Activated B cell treated with CpG ODN at 0.5 μM for 24 hours (primary cell): ENCODE measurements at places on chromosomes 2 and 18.

- H3K4me1 ChIP-seq = no peaks in the 10 kb centered on the region
- H3K27me3 ChIP-seq = peaks cover 10% of the 10 kb centered on the region
These were observed 110.6 kb upstream of the ACVR1 start for GRCh38 chr2:157986761-157987160.

GRCh38 chr2:236307641-236308040 is 43.4 kb upstream of the ASB18 start:
- H3K36me3 ChIP-seq = no peaks in the 10 kb centered on the region
- H3K4me1 ChIP-seq = no peaks in the 10 kb centered on the region
- peaks cover 14% of the 10 kb centered on the region for H3K27me3 ChIP-seq
- no peak overlapping the region for H3K27ac ChIP-seq

- H3K4me3 ChIP-seq = no peak overlapping the region
- DNase-seq = no peak
- peaks cover 26% of the 10 kb centered on the region for H3K4me1 ChIP-seq
- H3K36me3 ChIP-seq = no peaks in the 10 kb centered on the region
These were observed 89.6 kb upstream of the PKDCC start for GRCh38 chr2:41958251-41958650.

DNA sequence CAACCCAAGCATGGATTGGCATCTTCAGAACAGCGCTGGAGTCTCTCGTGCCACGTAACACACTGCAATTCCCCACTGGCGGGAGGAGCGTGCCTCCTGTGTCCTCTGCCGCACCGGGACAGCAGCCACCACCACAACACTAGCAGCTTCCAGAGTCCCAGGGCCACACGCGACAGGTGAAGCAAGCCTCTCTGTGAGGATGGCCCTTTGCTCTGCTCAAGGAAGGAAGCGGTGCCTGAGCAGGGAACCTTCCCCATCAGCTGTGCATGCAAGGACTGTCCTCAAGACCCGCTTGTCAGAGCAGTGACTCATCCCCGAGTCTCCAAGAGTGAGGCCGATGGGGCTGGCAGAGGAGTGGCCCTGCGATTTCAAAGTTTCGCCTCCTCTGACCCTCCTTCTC is 44.0 kb downstream of the TTC32 start:
- peaks cover 17% of the 10 kb centered on the region for H3K27me3 ChIP-seq
- DNase-seq = no peak
- no peak overlapping the region for H3K4me3 ChIP-seq

DNA sequence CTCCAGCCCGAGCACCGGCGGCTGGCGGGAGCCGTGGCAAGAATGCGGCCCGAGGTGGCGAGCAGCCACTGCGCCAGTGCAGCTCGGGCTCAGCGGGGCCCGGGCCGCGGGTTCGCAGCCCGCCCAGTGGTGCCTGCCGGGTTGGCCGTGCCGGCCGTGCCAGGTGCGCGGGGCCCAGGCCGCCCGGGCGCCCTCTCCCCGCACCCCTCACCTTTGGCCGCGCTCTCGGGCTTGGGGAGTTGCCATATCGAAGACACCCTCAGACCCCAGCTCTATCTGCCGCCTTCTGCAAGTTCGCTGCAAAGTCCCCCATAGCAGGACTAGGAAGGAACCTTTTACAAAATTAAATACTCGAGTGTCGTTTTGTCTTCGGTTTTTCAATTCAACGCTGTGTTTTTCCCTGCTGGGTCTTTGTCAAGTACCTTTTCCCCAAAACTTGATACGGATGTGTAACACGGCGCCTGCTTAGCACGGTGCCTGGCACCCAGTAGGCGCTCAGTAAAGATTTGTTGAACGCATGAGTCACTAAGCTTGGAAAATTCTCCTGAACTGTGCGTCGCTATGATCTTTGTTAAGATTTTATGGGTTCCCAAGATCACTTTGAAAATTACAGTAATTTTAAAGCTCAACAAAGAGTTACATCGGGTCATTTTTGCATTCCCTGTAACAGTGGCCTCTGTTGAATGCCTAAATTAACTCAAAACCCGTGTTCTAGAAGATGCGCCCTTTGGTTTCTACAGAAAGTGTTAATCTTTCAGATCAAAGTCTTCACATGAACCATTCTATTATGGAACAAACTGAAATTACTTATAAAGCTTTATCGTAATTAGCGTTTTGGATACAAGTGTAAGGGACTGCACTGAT is 750 bp downstream of the STRADB start:
- DNase-seq = no peak
- H3K27me3 ChIP-seq = no peaks in the 10 kb centered on the region
- peaks cover 45% of the 10 kb centered on the region for H3K4me1 ChIP-seq

DNA sequence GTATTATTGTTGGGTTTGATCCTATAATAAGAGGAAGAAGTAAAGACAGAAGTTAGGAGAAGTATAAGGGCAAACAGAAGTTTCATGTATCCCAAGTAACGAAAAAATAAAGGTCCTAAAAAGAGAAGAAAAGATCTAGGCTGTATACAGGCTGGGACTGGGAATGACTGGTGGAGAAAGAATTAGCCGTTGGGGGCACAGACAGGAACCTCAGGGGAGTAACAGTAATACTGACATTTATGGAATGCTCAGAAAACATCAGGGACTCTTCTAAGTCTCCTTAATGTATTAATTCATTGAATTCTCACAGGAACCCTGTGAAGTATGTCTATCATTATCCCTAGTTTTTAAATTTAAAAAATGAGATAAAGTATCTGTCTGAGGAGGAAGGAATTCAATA is 67.6 kb downstream of the PTPN2 start:
- H3K4me3 ChIP-seq = no peak overlapping the region
- H3K27me3 ChIP-seq = no peaks in the 10 kb centered on the region
- no peak for DNase-seq
- no peaks in the 10 kb centered on the region for H3K4me1 ChIP-seq
- H3K27ac ChIP-seq = no peak overlapping the region

DNA sequence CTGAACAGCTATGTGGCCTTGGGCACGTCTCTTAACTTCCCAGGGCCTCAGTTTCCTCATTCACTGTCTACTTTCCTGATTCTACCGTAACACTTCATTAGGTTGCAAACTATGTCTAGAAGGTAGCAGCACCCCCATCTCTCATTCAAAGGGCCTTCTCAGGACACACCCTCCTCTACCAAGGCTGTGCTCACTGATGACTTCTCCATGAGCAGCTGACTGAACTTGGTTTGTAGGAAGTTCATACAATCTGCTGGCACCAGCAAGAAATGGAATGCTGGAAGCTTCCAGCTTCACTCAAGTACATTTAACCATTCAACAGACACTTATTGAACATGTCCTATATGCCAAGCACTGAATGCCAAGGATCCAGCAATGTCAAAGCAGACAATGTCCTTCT is 250.8 kb upstream of the CTAGE1 start:
- no peaks in the 10 kb centered on the region for H3K4me1 ChIP-seq
- no peak overlapping the region for H3K27ac ChIP-seq
- no peaks in the 10 kb centered on the region for H3K36me3 ChIP-seq
- no peaks in the 10 kb centered on the region for H3K27me3 ChIP-seq

- no peak overlapping the region for H3K4me3 ChIP-seq
- H3K4me1 ChIP-seq = no peaks in the 10 kb centered on the region
- H3K27ac ChIP-seq = no peak overlapping the region
- H3K36me3 ChIP-seq = no peaks in the 10 kb centered on the region
- DNase-seq = no peak
- peaks cover 12% of the 10 kb centered on the region for H3K27me3 ChIP-seq
These were observed 61.1 kb upstream of the IGFBP5 start for GRCh38 chr2:216756435-216756834.

DNA sequence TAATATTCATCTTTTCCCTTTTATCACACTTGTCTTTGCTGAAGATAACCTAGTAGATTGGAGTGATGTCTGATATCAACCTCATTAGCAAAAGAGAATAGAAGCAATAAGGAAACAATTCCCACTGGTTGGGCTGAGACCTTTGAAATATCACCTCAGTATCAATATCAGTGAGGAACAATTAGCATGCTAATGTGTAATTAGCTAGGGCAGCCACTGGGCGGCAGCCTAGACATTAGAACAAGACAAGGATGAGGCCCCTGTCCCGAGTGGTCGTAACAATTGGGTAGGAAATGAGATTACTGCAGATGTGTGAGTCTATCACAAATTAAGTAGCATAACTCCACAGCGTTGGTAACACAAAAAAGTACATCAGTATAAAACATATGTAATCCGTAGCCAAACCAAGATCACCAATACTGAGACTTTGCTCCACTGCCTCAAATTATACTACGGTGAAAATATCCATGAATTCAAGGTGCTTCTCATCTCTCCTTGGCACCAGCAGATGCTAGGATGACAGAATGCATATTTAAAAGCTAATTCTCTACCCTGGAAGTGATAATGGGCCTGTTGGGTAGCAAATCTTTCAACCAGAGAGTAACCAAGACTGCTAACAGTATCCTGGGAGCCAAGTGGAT is 99.1 kb downstream of the ALPK2 start:
- peaks cover 44% of the 10 kb centered on the region for H3K4me1 ChIP-seq
- H3K27ac ChIP-seq = no peak overlapping the region
- H3K27me3 ChIP-seq = no peaks in the 10 kb centered on the region
- peak; percentile 54 for DNase-seq

DNA sequence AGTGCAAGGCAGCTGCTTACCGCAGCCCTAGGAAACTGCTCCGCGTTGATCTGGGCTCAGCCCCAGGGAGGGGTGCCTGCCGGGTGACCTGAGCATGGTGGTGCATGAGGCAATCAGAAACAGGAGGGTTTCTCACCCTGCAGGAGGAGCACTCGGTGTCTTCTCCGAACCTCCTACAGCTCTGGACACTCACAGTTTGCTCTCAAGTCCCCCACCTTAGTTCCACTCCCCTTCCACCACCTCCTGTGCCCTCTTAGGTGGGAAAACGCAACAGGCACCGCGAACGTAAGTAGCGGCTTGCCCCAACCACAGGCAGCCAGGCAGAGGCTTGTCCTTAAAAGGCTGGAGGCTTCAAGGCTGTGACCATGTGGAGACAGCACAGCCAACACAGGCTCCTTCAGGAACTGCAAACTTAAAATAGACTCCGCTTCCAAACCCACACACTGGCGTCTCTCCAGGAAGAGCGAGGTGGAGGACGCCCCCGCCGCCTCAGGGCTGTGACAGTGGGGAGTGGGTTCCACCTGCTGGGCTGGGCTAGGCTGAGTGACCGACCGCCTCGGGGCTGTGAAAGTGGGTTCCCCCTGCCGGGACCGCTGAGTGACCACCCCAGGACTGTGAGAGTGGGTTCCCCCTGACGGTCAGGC is 71.6 kb downstream of the NDUFA10 start:
- no peaks in the 10 kb centered on the region for H3K27me3 ChIP-seq
- no peak overlapping the region for H3K27ac ChIP-seq
- no peak for DNase-seq
- H3K36me3 ChIP-seq = peaks cover 29% of the 10 kb centered on the region
- no peak overlapping the region for H3K4me3 ChIP-seq

DNA sequence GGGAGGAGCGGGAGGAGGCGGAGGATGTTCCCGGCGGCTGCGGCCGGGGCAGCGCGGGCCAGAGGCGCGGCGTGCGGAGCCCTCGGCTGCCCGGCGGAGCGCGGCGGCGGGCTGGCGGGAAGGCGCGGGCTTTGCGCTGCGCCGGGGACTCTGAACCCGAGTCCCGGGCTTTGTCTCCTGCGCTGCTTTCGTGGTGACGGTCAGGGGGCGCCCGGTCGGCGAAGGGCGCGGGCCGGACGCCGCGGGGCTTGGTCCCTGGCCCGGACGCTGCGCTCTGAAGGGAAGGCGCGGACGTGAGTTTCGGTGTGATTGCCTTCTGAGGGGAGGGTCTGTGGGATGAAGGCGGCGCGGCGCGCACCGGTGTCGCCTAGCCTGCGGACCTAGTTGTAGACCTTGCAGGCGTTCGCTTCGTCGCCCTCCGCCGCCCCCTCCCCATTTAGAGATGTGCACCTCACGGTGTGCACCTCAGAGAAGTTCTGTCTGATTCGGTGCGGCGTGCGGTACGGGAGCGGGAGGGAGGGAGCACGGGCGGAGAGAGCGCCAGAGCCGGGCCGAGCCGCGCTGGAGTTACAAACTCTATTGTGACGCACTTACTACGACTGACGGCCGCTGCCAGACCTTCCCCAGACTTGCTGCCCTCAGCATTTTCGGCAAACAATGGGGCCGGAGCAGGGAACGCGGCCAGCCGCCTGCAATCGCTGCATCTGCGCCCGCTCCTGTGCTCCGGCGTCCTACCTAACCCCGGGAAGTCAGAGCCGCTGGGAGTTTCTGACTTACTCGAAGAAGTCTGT is 2.1 kb downstream of the BCL2L11 start:
- DNase-seq = peak; percentile 50
- H3K4me3 ChIP-seq = peak overlapping the region; percentile 89
- peaks cover 63% of the 10 kb centered on the region for H3K36me3 ChIP-seq
- H3K27ac ChIP-seq = peak overlapping the region; percentile 61
- H3K4me1 ChIP-seq = peaks cover 50% of the 10 kb centered on the region
- peaks cover 3% of the 10 kb centered on the region for H3K27me3 ChIP-seq

- H3K4me1 ChIP-seq = no peaks in the 10 kb centered on the region
- no peaks in the 10 kb centered on the region for H3K36me3 ChIP-seq
- no peak overlapping the region for H3K4me3 ChIP-seq
- no peak for DNase-seq
These were observed 25.6 kb upstream of the CCDC102B start for GRCh38 chr18:68772268-68772667.

- no peaks in the 10 kb centered on the region for H3K36me3 ChIP-seq
- no peak for DNase-seq
- H3K27me3 ChIP-seq = no peaks in the 10 kb centered on the region
- H3K4me1 ChIP-seq = no peaks in the 10 kb centered on the region
These were observed 1601.1 kb downstream of the SUCLG1 start for GRCh38 chr2:82857967-82858366.

- H3K36me3 ChIP-seq = peaks cover 9% of the 10 kb centered on the region
- peak overlapping the region; percentile 89 for H3K27ac ChIP-seq
- no peaks in the 10 kb centered on the region for H3K27me3 ChIP-seq
- DNase-seq = no peak
- H3K4me3 ChIP-seq = peak overlapping the region; percentile 96
These were observed 477 bp upstream of the WDCP start for GRCh38 chr2:24047703-24048033.

GRCh38 chr18:1663879-1664705 is 759.4 kb downstream of the ADCYAP1 start:
- no peak overlapping the region for H3K4me3 ChIP-seq
- no peaks in the 10 kb centered on the region for H3K27me3 ChIP-seq
- no peak overlapping the region for H3K27ac ChIP-seq
- no peaks in the 10 kb centered on the region for H3K4me1 ChIP-seq
- DNase-seq = no peak

DNA sequence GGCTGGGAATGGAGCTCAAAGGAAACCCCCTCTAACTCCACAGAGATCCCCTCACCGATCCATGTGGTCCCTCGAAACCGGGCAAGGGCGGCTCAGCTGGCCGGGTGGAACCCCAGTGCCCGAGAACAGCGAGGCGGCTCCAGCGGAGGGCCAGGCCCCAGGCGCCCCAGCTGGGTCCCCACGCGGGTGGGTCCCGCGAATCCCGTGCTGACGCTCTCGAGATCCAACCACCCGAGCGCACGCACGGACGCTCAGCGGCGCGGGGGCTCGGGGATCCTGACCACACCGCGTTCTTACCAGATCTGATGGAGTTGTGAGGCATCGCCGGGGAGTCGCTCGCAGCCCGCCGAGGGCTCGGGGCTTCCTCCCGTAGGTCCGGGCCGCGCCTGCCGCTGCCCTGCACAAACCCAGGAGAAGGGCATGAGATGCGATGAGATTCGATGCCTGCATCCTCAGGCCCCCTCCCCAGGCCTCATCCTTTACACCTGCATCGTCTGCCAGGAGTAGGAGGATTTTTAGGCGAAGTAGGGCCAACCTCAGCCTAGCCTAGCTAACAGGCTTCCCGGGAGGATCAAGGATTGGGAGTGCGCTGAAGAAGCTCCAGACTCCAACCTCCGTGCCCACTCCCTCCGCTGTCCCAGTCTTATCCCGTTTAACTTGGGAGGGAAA is 514 bp downstream of the PAX8 start:
- no peak overlapping the region for H3K27ac ChIP-seq
- peaks cover 4% of the 10 kb centered on the region for H3K4me1 ChIP-seq
- no peak overlapping the region for H3K4me3 ChIP-seq
